ENCODE measurements at places on chromosomes 5 and 9.

DNA sequence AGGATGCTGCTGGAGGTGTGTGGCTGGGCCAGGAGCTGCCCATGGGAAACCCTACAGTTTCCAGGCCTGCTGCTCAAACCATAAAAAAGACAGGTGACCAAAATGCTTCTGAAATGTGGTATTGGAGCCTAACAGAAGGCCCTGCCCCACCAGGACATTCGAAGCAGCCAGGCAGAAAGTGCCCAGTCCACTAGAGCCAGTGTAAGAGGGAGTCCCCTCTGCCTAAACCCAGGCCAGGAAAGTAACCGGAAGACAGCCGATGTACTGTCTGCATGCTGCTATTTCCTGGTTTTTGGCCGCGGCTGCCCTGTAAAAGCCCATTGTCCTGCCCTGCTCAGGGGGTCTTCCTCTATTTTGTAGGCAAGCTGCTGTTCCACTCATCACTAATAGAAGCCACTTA lies 150.7 kb upstream of the IRX2 start:
- DNase-seq, result no peak

DNA sequence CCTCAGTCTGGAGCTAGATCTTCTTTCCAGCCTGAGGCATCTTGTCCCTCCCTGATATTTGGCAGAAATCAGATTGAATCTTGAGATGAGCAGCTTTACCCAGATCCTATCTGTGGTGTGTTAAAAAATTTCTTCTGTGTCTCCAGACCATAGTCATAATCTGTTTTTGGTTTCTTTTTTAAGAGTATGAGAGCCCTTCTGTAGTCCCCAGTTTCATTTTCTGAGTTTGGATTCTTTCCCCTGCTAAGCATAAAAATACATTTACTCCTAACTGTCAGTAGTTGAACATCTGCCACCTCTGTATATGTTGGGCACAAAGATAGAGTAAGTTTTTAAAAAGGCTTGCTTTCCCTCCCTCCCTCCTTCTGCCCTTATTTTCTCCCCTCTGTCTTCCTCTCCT lies 137.7 kb downstream of the CNTLN start:
- DNase-seq, result peak; percentile 1

DNA sequence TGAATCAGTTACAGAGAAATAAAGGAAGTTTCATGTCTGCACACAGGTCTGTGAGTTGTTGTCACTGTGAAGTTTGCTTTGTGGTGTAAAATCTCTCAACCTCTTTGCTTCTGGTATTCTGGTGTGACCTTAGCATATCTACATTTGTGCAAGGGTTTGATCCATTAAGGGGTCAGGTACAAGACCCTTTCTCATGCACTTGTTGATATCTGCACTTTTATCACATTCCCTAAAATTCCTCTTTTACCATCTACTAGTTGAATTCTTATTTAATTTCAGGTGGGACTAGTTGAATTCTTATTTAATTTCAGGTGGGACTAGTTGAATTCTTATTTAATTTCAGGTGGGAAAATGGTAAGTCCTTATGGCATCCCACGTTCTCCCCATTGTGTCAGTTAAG lies 306.7 kb upstream of the ZNF608 start:
- DNase-seq, result no peak

DNA sequence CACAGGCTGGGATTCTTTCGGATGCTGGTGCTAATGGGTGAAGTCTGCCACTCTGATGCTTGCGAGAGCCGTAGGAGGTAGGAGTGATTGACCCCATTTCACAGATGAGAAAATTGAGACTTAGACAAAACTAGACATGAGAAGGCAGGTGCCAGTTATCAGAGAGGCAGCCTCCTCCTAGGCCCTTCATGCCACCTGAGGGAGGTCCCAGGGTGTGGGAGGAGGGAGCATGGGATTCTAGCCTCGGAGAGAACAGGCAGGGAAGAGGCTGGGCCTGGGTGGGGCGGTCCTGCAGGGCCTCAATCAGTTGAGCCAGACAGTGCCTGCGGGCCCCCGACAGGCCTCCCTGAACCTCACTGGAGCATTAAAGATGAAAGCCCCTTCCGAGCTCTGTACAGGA lies 112.4 kb downstream of the COL23A1 start:
- DNase-seq, result no peak

GRCh38 chr9:131407717-131408195 lies 13.9 kb downstream of the PRRC2B start:
- DNase-seq, result no peak

GRCh38 chr9:16205455-16205854 lies 652.6 kb downstream of the CCDC171 start:
- no peak for DNase-seq

DNA sequence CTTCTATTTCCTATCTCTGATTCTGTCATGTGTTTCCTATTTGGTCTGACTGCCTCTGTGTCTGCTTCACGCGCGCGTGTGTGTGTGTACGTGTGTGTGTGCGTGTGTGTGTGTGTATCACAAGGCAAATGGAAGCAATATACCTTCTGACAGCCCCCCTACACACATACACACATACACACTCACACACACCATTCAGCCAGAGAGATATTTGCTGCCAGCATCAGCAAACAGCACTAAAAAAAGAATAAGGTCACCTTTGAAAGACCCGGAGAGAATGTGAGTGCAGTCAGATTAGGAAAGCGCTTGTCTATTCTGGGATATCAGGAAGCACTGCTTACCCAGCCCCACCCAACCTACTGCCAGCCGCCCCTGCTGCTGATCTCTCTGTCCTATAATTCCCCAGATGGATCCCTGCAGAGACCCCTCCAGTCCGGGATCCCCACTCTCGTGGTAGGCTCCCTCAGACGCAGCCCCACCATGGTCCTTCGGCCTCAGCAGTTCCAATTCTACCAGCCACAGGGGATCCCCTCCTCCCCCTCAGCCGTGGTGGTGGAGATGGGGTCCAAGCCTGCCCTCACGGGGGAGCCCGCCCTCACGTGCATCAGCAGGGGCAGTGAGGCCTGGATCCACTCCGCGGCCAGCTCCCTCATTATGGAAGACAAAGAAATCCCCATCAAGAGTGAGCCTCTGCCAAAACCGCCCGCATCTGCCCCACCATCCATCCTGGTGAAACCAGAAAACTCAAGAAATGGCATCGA lies 45.7 kb downstream of the PLAC8L1 start:
- DNase-seq, result no peak

DNA sequence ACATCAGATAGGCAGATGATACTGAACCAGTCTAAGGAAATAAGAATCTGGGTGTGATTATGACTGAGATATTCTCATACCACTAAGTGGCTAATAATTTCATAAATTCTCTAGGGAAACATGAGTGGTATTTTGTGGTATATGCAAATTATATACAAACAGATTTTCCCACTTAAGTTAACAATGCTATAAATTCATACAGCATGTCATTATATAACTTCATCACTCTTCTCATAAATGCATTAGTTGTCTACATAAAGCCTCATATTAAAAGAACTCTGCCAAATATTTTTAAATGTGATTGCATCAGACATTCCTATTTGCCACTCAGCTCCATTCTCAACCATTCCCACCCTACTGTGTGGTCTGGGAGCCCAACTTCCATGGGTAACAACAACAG lies 226.5 kb downstream of the TLE1 start:
- no peak for DNase-seq

GRCh38 chr5:136053336-136054141 lies 24.8 kb downstream of the TGFBI start:
- no peak for DNase-seq

DNA sequence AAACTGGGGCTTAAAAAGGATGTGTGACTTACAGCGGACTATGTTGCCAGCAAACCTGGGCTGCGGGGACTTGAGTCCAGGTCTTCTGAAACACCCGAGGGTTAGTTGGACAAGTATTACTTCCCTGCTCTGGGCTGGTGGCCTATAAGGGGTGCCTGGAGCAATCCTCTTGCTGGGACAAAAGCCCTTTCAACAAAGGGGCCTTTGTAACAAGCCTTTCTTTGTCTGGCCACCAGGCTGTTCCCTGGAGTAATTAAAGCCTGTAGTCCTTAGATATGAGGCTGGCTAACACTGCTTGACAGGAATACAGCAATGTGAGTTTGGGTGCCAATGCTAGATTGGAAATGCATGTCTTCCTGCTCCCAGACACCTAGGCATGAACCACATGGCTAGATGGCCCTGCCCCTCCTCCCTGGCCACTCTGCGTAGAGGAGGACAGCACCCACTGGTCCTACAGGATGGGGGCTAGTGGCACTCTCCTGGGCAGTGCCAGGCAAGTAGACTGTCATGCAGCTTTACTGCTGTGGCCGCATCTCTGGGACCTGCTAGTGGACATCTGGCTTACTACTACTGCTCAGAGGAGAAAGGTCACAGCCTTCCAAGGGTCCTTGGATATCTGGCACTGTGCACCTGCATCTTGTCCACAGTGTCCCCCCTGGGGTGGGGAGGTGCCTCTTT lies 343.1 kb downstream of the ZSWIM6 start:
- DNase-seq, result no peak

- DNase-seq, result no peak
Observed at GRCh38 chr5:34749431-34749873, 89.5 kb upstream of the TTC23L start.

GRCh38 chr9:115373000-115373709 lies 255.2 kb upstream of the TNC start:
- no peak for DNase-seq

DNA sequence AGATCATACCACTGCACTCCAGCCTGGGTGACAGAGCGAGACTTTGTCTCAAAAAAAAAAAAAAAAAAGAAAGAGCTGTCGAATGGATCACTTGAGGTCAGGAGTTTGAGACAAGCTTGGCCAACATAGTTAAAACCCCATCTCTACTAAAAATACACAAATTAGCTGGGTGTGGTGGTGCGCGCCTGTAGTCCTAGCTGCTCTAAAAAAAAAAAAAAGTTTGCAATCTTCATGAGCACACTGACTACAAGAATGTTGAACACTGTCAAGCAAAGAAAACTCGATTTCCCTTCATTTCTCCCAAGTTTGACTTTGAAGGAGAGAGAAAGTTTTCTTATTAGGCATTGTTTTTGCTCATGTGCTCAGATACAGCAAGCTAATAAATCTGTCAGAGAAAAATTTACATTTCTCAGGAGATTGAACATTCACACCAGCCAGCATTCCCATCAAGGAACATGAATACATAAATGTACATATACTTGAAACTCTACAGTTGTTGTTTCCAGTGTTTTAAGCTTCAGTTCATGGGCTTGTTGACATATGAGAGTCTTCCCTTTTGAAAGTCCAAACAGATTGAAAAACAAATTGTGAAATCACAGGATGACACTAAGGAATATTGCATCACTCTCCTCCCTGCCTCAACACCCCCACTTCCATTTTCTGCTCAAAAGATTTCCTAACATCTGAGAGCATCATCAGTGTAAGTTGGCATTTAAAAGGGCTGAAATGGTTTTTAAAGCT lies 81.8 kb downstream of the ARRDC3 start:
- no peak for DNase-seq

DNA sequence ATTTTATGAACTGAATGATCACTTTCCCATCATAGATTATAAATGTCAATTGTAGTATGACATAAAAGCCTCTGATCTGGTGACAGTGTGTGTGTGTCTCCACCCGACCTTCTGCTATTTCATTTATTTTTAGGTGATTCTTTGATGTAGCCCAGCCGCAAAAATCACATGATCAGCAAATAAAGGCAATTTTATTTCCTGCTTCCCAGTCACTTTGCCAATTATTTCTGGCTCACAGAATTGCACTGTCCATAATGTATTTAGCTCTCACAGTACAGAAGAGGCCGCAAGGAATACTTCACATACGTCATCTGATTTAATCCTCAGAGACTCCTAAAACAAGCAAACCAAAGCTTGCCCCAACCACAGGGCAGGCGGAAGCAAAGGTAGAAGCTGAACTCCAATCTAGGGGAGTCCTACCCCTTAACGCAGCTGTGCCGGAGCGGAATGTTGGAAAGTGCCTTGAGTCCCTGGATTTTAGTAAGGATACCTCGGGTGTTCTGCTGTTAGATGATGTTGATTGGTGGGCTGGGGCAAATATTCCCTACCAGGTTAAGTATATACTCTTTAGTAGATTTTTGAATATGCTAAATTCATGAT lies 384.0 kb upstream of the IRX4 start:
- no peak for DNase-seq

GRCh38 chr5:67045816-67046740 lies 150.5 kb downstream of the CD180 start:
- DNase-seq, result no peak

- DNase-seq, result no peak
Observed at GRCh38 chr9:32265037-32265436, 119.4 kb upstream of the ACO1 start.

DNA sequence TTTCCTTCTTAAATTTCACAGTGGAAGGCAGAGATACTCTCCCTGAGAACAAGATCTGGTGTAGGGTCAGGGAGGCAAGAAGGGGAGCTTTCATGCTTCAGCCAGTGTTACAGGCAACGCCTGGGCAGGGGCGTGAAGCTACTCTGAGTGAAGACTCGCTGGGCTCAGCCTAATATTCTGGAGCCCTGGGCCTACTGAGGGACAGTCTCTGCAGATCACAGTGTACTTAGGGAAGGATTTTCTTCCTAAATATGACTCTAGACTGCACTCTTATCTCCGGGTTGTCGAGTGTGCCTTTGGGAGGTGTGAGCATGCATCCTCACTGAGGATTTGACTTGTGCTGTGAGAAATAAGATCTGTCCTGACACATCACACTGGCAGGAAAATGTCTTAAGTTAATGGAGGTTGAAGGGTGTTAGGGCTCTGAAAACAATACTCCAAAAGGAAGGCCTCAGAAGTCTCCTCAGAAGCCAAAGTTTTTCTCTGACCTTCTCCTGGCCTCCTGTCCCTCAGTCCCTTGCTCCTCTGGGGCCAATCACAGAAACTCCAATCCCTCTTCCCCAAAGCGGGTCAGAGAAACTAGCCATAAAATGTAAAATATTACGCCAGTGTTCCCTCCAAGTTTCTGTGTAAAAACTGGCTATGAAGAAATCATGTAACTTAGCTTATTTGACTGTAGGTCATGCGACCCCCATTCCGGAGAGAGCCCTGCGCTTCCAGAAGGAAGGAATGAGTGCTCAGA lies 156.8 kb upstream of the TBC1D2 start:
- no peak for DNase-seq

DNA sequence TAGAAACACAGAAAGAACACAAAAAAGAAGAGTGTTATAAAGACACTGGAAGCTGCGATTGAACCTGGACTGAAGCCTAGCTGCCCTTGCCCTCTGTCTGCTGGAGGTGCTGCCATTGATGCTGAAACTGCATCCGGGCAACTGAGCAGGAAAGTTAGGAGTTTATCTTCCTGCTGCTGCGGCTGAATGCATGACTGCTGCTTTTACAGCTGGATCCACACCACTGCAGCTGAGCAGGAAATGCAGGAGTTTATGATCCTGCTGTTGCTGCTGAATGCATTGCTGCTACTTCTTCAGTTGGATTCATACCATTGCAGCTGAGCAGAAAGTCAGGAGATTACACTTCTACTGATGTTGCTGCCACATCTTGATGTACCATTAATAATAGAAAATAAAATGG lies 21.8 kb upstream of the JAKMIP2 start:
- DNase-seq, result no peak

GRCh38 chr5:18114151-18114757 lies 480.0 kb downstream of the TAF11L14 start:
- no peak for DNase-seq
